PC-9 (cell line): ENCODE measurements at places on chromosomes 11 and 22. TPM values are rescaled to one million over a fixed set of nuclear protein-coding genes. Genes with fewer than 3 reads are reported as not detected.

CHADL gene
- 0.63 and 0.74 TPM in 2 replicates for total RNA-seq

- H3K4me1 ChIP-seq = no peaks in the 10 kb centered on the region
- no peak for DNase-seq
- H3K4me3 ChIP-seq = no peak overlapping the region
- H3K27me3 ChIP-seq = no peaks in the 10 kb centered on the region
Measured at GRCh38 chr11:122105044-122105758, 10.8 kb downstream of the BLID start.

DNA sequence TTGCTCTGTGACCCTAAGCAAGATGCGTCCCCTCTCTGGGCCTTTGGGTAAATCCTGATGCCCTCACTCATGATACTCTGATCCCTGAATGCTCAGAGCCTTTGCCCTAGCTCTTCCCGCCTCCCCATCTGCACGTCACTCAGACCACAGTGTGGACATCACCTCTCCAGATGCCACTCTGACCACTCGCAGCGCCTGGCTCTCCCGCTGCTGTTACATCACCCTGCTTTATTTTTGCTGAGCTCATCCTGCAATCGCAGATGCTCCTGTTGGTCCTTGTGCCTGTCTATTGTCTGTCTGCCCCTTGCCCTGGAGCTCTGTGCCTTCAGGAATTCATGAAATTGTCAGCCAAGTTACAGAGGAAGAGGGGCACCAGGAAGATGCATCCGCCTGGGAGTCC, 5.5 kb downstream of the OSM start:
- H3K4me3 ChIP-seq = no peak overlapping the region
- H3K27me3 ChIP-seq = no peaks in the 10 kb centered on the region
- peaks cover 54% of the 10 kb centered on the region for H3K4me1 ChIP-seq
- peak overlapping the region; percentile 76 for H3K27ac ChIP-seq
- DNase-seq = peak; percentile 75

DNA sequence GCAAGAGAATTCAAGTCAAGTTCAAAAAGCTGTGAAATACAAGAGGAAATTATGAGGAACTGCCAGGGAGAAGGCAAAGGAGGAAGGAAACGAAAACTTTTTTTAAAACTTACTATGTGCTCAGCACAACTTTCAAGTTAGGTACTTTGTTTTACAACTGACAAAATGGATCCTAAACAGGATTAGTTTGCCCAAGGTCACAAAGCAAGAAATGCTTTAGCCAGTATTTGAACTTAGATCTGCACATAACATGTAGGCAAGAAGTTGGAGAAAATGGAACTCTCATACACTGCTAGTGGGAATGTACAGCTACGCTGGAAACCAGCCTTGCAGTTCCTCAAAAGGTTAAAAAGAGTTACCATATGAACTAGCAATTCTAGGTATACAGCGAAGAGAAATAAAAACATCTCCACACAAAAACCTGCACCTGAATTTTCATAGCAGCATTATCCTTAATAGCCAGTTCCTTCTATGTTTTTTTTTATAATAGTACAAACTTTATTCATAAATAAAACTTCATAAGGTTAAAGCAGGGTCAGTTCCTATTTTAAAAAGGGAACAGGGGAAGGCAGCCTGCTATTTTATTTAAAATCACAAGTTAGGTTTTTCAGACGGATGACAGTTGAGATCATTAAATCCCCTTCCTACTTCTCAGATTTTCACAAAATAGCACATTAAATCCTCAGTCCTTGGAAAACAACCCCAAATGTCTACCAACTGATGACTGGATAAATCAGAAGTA, 19.2 kb downstream of the DDX6 start:
- 0 out of 2 replicates have a peak, but pooled peaks cover 7% of the 10 kb centered on the region for H3K4me1 ChIP-seq
- peaks cover 47% of the 10 kb centered on the region for H3K36me3 ChIP-seq
- no peak overlapping the region for H3K27ac ChIP-seq
- no peak overlapping the region for H3K4me3 ChIP-seq
- no peak for DNase-seq

DNA sequence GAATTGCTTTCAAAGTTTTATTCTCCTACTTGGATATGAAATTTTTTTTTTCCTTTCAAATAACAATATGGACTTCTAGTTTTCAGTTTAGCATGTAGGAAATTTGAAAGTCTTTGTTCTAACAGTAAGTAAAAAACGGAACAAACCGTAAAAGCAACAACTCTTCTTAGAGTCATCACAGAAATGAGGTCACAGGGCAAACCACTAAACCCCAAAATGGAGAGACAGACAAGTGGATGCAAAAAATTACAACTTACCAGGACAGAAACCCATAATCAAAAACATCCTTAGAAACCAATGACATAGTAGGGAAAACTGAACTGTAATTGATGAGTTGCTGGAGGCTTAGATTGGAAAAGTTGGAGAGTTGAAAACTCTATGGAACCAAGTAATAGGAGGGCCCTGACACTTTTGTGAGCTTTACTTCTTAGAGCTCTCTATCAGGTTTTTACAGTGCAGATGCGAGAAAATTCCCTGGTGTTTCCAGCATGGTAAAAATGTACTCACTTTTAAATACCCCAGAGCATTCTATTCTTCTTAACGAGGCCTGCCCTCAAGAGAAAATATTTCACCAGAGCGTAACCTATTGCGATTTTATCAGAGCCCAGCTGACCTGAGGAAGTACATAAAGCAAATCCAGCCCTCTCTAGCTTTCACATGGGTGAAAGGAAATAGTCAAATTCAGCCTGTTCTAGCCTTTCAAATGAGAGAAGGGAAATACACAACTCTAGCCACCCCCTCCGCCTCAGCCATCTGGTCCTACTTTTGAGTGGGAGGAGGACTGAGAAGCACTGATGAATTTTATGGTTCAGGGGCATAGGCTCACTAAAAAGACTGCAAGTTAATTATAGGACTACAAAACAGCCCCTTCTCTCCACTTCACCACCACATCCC, 39.1 kb downstream of the CASP12 start:
- H3K27ac ChIP-seq = no peak overlapping the region
- no peaks in the 10 kb centered on the region for H3K4me1 ChIP-seq
- no peaks in the 10 kb centered on the region for H3K27me3 ChIP-seq
- no peak for DNase-seq
- H3K36me3 ChIP-seq = no peaks in the 10 kb centered on the region
- H3K4me3 ChIP-seq = no peak overlapping the region

- H3K4me3 ChIP-seq = no peak overlapping the region
- no peaks in the 10 kb centered on the region for H3K4me1 ChIP-seq
- DNase-seq = peak; percentile 31
- no peak overlapping the region for H3K27ac ChIP-seq
- H3K36me3 ChIP-seq = 0 out of 2 replicates have a peak, but pooled peaks cover 24% of the 10 kb centered on the region
Measured at GRCh38 chr11:108351468-108351867, 115.9 kb downstream of the C11orf65 start.

GRCh38 chr11:2365571-2366210, 11.4 kb upstream of the CD81 start:
- H3K27ac ChIP-seq = no peak overlapping the region
- no peaks in the 10 kb centered on the region for H3K36me3 ChIP-seq
- peaks cover 3% of the 10 kb centered on the region; the same call in 1 of the 2 replicates for H3K27me3 ChIP-seq
- H3K4me1 ChIP-seq = no peaks in the 10 kb centered on the region
- no peak overlapping the region for H3K4me3 ChIP-seq
- DNase-seq = no peak

GRCh38 chr11:126645186-126645585, 289.7 kb downstream of the ST3GAL4 start:
- H3K4me1 ChIP-seq = no peaks in the 10 kb centered on the region
- H3K4me3 ChIP-seq = no peak overlapping the region
- H3K27ac ChIP-seq = no peak overlapping the region
- DNase-seq = no peak
- H3K27me3 ChIP-seq = peaks cover 7% of the 10 kb centered on the region; the same call in 1 of the 2 replicates
- H3K36me3 ChIP-seq = no peaks in the 10 kb centered on the region

INPP5J gene
- 1.7 and 3.1 TPM in 2 replicates for total RNA-seq

- H3K27ac ChIP-seq = no peak overlapping the region
- H3K36me3 ChIP-seq = no peaks in the 10 kb centered on the region
- peaks cover 43% of the 10 kb centered on the region for H3K27me3 ChIP-seq
Measured at GRCh38 chr11:116733043-116733755, 39.6 kb downstream of the BUD13 start.

- DNase-seq = no peak
- H3K36me3 ChIP-seq = no peaks in the 10 kb centered on the region
- no peaks in the 10 kb centered on the region for H3K4me1 ChIP-seq
- no peak overlapping the region for H3K27ac ChIP-seq
- H3K27me3 ChIP-seq = no peaks in the 10 kb centered on the region
- no peak overlapping the region for H3K4me3 ChIP-seq
Measured at GRCh38 chr22:44473580-44473979, 24.5 kb downstream of the RTL6 start.

C11orf52 gene
- 2.9 and 6.4 TPM in 2 replicates for total RNA-seq

OR5M11 gene
- total RNA-seq = not detected in 2 replicates

MN1 gene
- total RNA-seq = 8.2 and 9.1 TPM in 2 replicates

ZNF215 gene
- 2.0 and 2.6 TPM in 2 replicates for total RNA-seq

SPDYC gene
- total RNA-seq = not detected in 2 replicates

- peaks cover 31% of the 10 kb centered on the region for H3K4me1 ChIP-seq
- no peak overlapping the region for H3K4me3 ChIP-seq
- DNase-seq = no peak
- no peaks in the 10 kb centered on the region for H3K27me3 ChIP-seq
- peaks cover 70% of the 10 kb centered on the region for H3K36me3 ChIP-seq
Measured at GRCh38 chr11:70404244-70404643, 5.9 kb downstream of the CTTN start.

GRCh38 chr22:24076091-24076867, 65.2 kb downstream of the CABIN1 start:
- DNase-seq = no peak
- no peak overlapping the region for H3K27ac ChIP-seq
- H3K27me3 ChIP-seq = no peaks in the 10 kb centered on the region
- H3K36me3 ChIP-seq = no peaks in the 10 kb centered on the region

GRCh38 chr22:41334215-41334614, 32.9 kb downstream of the ZC3H7B start:
- H3K4me3 ChIP-seq = no peak overlapping the region
- H3K36me3 ChIP-seq = 0 out of 2 replicates have a peak, but pooled peaks cover 5% of the 10 kb centered on the region
- no peaks in the 10 kb centered on the region for H3K27me3 ChIP-seq
- H3K4me1 ChIP-seq = no peaks in the 10 kb centered on the region
- H3K27ac ChIP-seq = no peak overlapping the region
- no peak for DNase-seq

SERHL2 gene
- total RNA-seq = 1.9 and 2.4 TPM in 2 replicates

OR5J2 gene
- not detected in 2 replicates for total RNA-seq

DNA sequence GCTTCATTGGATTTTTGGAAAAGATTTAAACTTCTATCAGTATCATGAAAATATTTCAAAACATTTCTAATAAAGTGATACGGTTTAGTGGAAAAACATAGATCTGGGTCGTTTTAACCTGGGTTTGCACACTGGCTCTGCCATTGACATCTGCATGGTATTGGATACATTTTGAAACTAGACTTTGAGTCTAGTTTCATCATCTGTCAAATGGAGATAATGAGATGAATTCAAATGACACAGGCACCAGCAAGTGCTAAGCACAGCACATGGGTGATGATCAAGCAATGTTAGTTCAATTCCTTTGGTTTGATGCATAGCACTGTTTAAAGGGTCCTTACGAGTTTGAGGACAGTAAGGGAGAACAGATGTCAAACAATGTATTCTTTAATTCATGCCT, 819.0 kb upstream of the CCDC90B start:
- H3K4me3 ChIP-seq = no peak overlapping the region
- no peaks in the 10 kb centered on the region for H3K4me1 ChIP-seq
- no peak for DNase-seq

LINC01488 gene
- total RNA-seq = not detected in 2 replicates

OR56A1 gene
- not detected in 2 replicates for total RNA-seq

- peaks cover 10% of the 10 kb centered on the region for H3K4me1 ChIP-seq
- no peak for DNase-seq
- H3K4me3 ChIP-seq = no peak overlapping the region
- no peaks in the 10 kb centered on the region for H3K27me3 ChIP-seq
- H3K27ac ChIP-seq = no peak overlapping the region
- H3K36me3 ChIP-seq = no peaks in the 10 kb centered on the region
Measured at GRCh38 chr22:40491990-40492631, 121.7 kb downstream of the SGSM3 start.

DNA sequence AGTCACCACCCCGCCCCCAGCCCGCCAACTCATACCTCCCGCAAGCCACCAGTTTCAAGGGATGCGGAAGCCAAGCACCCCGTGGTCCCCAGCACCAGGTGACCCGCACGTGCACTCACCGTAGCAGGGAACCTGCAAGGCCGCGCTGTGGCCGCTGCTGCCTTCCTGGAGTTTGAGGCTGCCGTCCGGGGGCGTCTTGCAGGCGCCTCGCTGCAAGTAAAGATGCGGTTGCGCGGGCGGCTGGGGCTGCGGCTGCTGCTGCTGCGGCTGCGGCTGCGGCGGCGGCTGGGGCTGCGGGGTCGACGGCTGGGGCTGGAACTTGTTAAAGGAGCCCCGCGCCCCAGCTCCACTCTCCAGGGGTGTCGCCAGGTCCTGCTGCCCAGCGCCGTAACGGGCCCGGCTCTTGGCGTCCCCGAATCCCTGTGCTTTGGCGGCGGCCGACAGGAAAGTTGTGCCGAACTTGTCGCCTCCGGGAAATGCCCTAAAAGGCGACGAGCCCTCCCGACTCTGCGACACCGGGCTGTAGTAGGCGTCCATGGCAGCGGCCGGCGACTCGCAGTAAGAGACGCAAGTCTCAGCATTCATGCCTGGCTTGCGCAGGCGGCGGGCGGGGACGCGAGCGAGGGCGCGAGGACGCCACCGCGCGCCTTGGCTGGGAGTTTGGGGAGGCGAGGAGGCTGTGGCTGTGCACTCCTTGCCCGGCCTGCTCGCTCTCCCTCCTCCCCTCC, at the start of gene ALX4:
ALX4 (minus strand) TSS at position 662 of the 728 bp plus-strand sequence; CDS start at position 585, 77 bp downstream.
- no peak within 1 kb of the TSS for H3K27ac ChIP-seq
- no peak within 1 kb of the TSS for H3K4me3 ChIP-seq
- H3K4me1 ChIP-seq = no peaks in the 10 kb centered on the region
- no peak for DNase-seq
- H3K27me3 ChIP-seq = peaks cover 30% of the 10 kb centered on the region

ZBTB44 gene
- 33.4 and 41.2 TPM in 2 replicates for total RNA-seq

DNA sequence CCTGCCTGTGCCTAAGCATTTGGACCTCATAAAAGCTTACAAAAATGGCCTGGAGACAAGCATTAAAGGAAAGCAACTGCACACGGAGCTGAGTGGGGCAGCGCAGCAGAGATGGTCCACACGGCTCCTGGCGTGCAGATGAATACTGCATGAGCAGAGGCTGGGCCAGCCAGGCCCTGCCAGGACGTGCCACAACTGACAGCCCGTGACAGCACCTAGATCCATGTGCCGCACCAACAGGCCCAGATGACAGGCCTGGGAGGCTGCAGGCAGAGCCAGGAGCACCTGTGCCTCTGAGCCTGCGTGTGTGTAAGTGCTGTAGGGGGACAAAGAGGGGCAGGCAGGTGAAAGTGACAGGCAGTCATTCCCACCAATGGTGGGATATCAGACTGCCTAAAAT, 33.4 kb downstream of the MICAL3 start:
- no peak overlapping the region for H3K27ac ChIP-seq
- H3K36me3 ChIP-seq = no peaks in the 10 kb centered on the region
- DNase-seq = no peak
